Fibroblast of the conjunctiva (primary cell): ENCODE measurements at places on chromosomes 7 and 10.
A peak's percentile ranks its signal among the peaks of the same experiment; 100 is the strongest.

DNA sequence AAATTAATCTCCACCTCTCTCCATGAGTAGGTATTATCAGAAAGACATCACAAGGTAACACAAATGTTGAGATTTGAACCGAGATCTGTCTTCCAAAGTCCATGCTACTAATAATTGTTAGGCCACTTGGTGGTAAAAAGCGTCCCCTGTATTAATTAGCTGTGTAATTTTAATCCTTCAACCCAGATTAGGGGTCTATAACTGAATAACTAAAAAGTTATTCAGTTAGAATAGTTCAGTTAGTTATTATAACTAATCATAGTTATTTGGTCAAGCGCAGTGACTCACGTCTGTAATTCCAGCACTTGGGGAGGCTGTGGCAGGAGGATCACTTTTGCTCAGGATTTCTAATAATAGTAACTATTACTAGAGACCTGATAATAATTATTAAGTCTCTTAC, 5.6 kb downstream of the PDSS1 start:
- DNase-seq, result no peak

DNA sequence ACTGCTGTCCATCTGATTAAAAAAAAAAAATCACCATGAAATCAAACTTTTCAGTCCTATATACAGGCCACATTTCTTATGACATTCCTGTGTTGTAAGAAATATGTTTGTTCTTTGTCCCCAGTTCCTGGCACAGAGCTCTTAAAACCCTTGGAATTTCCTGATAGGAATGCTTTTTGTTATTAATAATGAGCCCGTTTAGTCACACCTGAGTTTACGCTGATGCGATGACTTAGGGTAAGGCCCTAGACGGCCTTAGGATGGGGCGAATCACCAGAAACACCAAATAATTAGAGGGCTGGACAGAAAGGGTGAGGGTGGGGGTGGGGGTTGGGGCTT, 17.5 kb downstream of the TSPAN15 start:
- DNase-seq, result no peak

GRCh38 chr10:81136261-81136660, 598.6 kb downstream of the SH2D4B start:
- no peak for DNase-seq

- DNase-seq, result no peak
Observed at GRCh38 chr7:11478426-11478825, 353.6 kb downstream of the THSD7A start.

DNA sequence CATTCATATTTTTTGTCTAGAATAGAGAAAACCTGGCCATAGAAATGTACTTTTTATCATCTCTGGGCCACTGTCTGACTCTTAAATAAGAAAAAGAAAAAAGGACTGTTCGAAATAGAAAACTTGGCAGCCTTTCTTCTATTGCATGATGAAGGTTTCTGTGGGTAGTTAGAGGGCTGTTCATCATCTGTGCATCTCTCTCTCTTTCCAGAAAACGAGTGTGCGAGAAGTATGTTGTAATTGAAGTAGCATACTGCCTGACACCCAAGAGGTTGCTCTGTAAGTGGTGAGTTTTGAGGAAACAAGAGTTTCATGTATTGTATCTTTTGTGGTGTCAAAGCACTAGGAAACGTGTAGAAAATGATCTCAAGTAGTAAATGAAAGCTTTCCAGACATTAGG, 343.2 kb upstream of the TMEM229A start:
- DNase-seq, result no peak

- no peak for DNase-seq
Observed at GRCh38 chr7:132359743-132360142, 216.5 kb downstream of the PLXNA4 start.

DNA sequence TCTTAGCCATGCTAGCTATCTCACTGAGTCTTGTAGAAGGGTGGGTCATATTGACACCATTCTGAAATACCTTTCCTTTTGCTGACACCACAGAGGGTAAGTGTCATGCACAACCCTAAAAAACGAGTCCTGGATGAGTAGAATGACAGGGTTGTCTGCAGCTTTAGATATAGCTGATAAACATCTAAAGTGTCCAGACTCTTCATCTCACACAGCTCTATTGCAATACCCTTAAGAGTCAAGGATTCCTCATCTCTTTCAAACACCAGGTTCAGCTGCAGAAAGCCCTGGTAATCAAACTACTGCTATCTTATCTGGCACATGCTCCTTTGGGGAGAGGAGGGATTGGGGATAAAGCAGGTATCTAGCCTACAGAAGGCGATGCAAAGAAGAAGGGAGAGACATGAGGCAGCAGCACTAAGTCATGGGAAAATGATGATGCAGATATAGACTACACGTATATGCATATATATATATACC, 127.0 kb downstream of the ANK3 start:
- no peak for DNase-seq

DNA sequence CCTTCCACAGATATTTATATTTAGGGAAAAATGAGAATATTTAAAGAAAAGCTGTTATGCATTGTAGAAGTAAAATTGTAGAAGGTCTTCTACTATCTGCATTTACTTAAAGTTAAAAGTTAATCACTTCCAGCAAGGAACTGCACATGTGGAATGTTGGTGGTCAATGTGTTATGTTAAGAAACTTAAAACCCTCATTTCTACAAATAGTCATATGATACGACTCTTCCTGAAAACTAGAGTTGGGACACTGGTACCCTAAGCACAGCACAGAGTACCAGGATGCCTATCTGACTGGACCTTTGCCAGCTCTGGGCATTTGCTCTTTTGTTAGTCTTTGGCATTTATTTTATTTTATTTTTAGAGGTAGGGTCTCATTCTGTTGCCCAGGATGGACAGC, 524.2 kb upstream of the GALNT17 start:
- DNase-seq, result no peak

DNA sequence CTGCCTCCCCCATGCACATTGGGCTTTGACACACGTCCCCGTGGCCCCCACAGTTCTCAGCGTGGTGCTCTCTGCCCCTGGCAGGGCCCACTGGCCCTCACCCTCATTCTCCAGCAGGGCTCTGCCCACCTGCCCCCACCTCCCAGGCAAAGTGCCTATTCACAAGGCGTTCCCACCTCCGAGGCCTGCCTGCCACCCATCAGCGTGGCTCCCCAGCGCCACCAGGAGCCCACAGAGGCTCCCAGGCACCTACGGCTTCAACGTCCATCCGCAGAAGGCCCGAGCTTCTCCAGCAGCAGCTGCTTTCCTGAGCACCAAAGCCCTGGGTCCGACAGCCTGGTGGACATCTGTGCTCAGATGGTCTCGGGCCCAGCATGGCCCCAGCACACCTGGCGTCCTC, 211.8 kb upstream of the PPP2R2D start:
- no peak for DNase-seq

DNA sequence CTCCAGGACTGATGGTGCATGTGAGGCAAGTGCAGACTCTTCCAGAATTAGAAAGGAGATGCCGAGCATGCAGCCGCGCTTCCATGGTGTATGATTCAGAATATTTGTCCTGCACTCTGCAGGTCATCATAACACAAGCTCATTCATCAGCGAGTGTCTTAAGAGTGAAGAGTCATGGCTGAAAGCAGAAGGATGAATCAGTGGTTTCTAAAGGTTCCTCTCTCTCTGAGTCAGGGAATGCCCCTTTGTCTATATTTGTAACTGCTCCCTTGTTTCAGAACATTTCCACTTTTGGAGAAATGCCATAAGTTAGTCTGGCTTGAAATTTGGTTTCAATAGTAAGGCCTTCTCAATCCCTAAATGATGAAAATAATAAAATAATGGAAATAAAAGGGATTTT, 52.3 kb downstream of the HECW1 start:
- peak; percentile 87 for DNase-seq

DNA sequence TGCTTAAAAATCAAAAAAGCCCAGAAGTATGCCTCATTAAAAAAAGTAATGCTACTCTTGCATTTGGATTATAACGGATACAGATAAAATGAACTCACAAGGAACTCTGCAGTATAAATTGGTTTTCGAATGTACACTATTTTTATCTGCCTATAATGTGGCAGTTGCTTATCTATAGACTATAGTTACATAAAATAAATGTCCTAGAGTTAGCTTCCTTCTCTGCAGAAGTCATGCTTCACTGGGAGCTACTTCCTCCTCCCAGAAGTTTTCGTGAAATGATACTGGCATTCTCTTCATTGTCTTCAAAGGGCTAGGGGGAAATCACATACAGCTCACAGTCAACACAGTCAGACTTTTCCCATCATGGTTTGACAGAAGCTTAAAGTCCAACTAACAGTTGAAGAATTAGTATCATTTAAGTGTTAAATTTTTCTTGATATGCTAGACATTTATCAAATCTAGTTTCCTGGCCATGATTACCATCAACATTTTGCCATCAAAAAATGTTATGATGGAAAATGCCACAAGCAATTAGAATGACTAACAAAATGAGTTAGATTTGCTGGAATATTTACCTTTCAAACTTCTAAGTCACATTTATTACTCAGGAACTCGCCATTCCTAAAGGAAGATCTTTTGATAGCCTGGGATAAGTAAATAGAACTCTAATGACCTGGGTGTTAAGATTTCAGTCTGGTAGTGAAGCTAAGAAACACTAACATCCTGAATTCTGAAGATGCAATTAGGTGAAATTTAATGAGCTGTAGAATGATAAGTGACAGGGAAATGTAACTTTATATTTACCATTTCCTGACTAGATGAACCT, 87.3 kb upstream of the TRIL start:
- no peak for DNase-seq

- DNase-seq, result no peak
Observed at GRCh38 chr7:151025924-151026671, 1.8 kb upstream of the ATG9B start.
